Ovary (tissue), 10 donors: ENCODE measurements at places on chromosomes 2 and 18. TPM values are rescaled to one million over a fixed set of nuclear protein-coding genes. Genes with fewer than 3 reads are reported as not detected.
A peak's percentile ranks its signal among the peaks of the same experiment; 100 is the strongest.

The PRKAG3 gene
- not detected for polyA plus RNA-seq

The NOSTRIN gene
- polyA plus RNA-seq = 28.7 TPM

The EFEMP1 gene
- 482 TPM for polyA plus RNA-seq

The AGPS gene
- 21.5 TPM for polyA plus RNA-seq

The SLC39A10 gene
- 9.1 TPM for polyA plus RNA-seq

The UGT1A7 gene
- polyA plus RNA-seq = not detected

The PSMA8 gene
- polyA plus RNA-seq = 0.17 TPM

The LIMS3 gene
- polyA plus RNA-seq = 3.8 TPM

DNA sequence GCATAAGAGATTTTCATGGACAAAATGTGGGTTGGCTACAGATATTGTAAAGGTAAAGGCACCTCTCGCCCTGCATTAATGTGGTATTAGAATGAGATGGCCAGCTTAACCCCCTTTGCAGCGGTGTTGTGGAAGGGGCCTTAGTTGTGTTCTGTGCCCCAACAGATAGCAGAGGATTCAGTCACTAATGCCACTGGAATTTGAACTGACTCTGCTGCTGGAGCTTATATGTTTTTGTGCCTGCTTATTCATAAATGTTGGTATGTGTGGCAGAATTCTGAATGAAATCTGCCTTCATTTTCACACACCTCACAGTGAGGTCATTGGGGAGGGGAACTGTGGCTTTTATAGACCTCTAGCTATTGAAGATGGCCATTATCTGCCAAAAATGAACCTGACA lies 90.7 kb upstream of the ITGA6 start:
- DNase-seq = no peak

- no peak for DNase-seq
Observed at GRCh38 chr2:46695283-46695682, 215.9 kb downstream of the TMEM247 start.

DNA sequence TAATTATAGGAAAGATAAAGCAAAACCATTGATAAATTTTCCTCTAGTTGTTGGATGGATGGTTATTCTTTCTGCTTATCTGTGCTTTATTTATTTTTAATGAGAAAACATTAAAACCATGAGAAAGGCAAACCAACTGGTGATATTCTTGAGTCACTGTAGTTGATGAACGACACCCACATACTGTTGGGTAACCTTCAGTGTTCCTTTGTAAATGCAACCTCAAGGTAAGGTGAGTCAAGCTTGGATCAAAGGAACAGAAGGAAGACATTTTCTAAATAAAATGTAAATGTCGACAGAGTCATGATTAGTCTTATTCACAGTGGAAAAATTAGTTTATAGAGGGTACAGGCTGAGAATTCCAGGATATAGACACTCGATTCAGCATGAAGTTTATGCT lies 12.7 kb downstream of the ABCB11 start:
- no peak for DNase-seq

DNA sequence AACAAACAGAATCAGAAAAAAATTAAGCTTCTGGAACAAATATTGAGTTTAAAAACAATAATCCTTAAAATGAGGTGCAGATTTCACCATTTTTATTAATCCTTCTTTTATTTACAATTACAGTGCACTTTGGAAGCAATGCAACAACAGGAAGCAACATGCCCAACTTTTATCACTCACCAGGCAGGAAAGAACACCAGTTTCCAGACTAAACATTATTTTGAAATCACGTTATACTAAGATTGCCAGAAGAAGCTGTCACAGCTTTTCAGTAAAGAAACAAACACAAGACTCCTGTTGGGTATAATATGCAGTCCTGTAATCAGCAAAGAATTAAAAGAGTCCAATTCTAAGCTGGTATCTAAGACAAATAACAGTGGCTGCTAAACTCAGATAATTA lies 137.9 kb upstream of the ZC3H15 start:
- no peak for DNase-seq

- no peak for DNase-seq
Observed at GRCh38 chr2:212919238-212919637, 232.2 kb downstream of the IKZF2 start.

DNA sequence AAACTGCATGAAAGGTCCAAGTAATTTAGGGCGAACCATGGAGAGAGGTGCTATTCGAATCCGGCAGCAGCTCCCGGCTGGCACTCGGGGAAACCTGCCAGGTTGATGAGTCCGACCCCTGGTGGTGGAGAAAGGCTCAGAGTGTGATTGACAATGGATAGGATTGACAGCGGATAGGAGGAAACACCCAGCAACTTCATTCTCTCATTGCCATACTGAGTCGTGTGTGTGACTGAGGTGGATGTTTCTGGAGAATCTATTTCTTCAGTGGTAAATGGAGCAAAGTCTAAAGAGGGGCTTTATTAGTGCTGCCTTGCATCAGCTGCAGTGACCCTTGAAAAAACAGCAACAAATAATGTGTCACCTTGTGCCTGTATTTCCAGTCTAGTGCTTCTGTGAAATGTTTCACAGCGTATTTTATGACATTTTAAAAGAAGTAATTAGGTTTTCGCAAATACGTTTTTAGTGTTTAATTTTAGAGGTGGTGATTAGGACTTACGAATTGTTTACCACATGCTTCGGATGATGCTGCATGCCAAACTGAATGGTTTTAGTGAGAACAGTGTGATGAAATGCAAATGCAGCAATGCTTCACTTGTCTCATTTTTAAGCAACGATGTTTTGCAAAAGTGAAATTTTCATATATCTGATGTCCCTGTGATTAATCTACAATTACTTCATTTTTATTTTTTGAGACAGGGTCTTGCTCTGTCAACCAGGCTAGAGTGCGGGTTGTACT lies 102.0 kb downstream of the DCDC2C start:
- DNase-seq = no peak

- DNase-seq = no peak
Observed at GRCh38 chr2:42224422-42225067, 55.4 kb downstream of the EML4 start.

GRCh38 chr2:209688385-209688784 lies 83.2 kb upstream of the UNC80 start:
- DNase-seq = no peak

DNA sequence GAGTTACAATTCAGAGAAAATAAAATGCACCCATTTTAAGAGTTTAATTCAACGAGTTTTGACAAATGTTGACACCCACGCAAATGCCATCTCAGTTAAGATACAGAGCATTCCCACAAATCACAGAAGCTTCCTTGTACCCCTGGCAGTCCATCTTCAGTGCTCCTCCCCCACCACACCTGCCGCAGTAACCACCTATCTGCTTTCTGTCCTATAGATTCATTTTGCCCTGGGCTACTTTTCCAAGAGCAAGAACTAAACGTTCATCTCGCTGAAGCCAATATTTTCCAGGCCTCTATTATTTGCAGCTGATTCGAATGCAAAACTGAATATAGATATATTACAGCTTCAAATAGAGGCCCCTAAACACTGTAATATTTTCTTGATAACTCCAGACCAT lies 13.4 kb upstream of the HPCAL1 start:
- no peak for DNase-seq

DNA sequence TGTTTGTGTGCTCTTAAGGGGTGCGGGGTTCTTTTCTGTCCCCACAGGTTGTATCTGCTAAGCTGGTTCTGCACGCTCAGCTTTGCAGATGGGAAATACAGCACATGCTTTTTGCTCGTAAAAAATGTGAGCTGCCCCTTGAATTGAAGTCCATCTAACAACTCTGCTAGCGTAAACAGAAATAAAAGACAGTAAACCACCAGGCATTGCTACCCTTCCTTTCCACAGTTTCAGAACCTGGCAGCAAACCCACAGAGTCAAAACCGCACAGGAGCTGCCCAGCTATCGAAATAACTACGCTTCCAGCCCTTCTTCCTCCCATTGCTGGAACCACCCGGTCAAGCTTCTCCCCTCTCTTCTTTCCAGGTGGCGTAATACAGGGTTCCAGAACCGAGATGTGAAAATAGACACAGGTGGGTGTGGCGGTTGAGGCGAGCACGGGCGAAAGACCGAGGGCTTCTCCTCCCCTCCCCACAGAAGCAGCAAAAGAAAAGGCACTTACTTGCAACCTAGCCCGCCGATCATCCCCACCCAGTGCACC lies 479 bp downstream of the SCN9A start:
- no peak for DNase-seq

DNA sequence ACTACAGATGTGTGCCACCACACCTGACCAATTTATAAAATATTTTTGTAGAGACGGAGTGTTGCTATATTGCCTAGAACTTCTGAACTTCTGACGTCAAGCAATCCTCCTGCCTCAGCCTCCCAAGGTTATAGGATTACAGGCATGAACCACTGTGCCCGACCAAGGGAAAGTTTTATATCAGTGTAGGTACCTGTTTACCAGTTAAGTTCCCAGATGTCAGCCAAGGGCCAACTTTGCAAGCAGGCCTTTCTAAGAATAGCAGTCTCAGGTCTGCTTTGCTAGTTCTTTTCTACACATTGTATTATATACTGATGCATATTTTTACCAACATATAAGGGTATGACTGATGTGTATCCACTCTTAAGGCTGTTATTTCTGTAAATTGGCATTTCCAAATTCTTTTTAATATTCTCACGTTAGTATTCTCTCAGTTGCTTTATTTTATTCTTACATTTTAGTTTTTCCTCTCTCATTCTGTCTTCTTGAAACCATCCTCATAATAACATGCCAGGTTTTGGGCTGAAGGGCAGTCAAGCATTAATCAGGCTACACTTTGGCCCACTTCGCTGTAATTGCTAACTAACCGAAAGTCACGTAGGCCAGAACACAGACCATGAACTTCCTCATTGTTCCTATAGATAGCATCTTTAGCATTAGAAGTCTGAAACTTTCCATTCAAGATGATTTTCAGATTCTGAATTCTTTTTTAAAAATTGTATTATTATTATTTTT lies 25.0 kb upstream of the CXXC1 start:
- DNase-seq = no peak

DNA sequence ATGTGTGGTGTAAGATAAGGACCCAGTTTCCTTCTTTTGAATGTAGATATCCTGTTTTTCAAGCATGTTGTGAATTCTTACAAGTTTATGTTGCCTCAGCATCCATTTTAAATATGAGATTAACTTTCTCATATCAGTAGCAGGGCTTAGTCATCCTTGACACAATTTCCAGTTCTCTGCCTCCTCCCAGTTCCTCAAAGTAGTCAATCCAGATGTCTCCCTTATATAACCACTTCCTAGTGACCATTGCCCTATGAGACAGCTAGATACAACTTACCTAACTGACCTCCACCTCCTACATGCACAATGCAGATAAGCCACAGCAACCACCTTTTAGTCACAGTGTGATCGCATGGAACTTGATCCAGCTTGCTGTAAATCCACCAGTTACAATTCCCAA lies 269.2 kb upstream of the ZNF521 start:
- no peak for DNase-seq

DNA sequence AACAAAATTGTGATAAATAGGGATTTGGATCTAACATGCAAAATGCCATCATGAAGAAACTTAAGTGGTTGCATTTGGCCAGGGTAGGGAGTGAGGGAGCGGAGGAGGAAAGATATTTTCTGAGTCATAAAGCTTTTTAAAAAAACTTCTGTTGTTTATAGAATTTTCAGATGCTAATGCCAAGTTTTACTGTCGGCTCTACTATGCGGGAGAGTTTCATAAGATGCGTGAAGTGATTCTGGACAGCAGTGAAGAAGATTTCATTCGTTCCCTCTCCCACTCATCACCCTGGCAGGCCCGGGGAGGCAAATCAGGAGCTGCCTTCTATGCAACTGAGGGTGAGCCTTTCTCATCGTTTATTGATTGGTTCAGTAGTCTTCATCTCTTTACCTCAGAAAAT lies 56.0 kb upstream of the PTH2R start:
- no peak for DNase-seq

DNA sequence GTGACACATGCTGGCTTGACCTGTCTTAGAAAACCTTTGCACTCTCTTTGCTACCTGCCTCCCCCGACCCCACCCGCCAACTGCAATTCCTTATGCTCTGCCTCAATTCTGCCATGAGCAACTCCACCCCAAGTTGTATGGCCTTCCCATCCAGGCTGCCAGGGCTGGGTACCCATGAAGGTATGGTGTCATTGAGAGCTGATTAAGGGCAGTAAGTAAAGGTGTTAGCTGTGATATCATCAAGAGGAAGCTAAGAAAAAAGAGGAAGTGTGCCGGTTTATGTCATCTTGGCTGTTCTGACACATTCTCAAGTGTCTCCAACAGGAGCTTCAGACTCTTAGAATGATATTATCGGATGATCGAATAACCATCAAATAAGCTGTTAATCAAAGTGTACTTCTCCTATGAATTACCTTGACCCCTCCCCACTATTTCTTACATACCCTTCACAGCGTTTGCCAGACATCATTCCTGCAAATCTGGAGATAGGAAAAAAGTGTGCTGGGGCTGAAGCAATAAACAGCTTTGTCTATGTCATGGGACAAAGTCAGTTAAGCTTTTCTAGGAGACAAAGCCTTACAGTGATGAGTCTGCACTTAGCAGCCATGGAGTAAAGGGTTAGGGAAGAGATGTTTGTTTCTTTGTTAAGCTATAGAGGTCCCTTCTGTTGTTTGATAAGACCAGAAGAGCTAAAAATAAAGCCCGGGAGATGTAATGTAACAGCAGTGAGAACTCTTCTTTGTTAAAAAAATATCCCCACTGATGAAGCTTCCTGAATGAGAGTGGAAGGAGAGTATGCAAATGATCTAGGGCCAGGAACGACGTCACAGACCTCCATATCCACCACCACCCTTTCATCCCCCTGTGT lies 40.4 kb upstream of the SMAD2 start:
- DNase-seq = no peak

DNA sequence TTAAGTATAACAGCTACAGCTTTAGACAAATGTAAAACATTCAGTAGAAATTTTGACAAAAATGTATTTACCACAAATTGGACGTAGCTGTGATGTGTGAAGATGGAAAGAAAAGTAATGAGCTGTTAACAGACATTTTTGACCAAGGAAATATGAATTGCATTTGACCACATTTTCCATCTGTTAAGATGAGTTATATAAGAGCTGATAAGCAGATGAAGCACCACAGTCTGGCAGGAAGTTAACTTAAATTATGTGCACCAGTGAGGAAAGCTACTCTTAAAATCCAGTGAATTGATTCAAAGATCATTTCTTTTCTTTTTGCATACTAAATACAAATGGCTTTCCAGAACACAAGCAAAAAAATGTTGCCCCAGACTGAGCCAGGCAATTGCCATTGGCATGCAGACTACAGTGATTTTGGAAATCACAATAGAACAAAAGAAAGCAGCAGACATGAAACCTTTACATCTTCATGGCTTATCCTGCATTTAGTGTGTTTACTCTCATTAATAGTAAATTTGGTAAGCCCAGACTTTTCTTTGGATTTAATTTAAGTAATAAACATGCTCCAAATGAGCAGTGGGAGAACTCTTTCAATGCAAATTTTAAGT lies 493.7 kb downstream of the TMX3 start:
- no peak for DNase-seq

DNA sequence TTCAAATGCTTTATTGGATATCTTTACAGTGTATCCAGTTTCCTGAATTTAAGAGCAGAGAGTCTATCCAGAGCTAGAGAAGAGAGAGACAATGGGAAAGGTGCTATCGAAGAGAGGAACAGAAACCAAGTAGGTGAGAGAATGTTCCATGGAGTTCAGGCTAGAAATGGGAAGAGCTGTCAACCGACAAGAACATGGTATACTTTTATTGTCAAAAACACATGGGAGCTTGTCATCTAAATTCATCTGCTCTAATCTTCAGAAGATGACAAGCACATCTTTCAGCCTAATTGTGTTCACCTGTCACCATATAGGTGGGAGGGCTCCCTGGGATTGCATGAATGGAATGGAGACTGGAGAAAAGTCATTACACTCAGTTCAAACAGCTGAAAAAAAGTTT lies 690.4 kb upstream of the LRATD1 start:
- DNase-seq = no peak

GRCh38 chr2:151716721-151717120 lies 17.6 kb downstream of the NEB start:
- no peak for DNase-seq

- peak; percentile 74 for DNase-seq
Observed at GRCh38 chr2:25041307-25041927, 459 bp upstream of the EFR3B start.
